ENCODE measurements at places on chromosomes 12 and 14.

GRCh38 chr14:54760866-54761575 is 141.6 kb downstream of the GCH1 start:
- no peak for DNase-seq

DNA sequence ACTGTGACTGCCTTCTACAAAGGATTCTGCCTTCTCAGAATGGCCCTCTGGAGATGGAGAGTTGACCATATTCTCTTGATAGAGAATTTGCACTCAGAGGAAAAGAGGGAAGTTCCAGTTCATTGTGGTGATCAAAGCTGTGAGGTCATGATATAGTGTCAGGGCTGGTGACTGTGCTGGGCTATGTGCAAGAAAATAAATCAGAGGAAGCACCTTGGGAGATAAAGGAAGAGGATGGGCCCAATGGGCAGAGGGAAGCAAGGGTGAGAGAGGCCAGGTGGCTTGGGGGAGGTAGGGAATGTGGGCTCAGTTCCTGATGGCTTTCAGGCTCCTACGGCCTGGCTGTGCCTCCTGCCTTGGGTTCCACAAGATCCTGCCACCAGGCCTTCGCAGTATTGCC is 145.8 kb downstream of the SLC8A3 start:
- no peak for DNase-seq

DNA sequence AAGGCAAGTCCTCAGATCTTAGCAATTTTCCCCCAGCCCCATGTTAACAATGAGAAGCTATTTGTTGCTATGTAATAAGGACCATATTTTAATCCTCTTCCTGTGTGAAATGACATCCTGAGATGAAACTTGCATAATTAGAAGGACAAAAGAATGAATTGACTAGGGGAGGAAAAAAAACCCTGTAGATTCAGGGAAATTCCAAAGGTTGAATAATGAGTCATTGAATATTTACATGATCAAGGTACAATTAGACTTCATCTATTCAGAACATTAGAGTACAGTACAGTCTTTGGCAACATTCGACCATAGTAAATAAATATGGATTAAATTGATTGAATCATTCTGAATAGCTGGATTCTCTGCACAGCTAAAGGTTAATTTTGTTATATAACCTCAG is 9.4 kb downstream of the MYBPC1 start:
- peak; percentile 34 for DNase-seq

GRCh38 chr12:77687321-77687720 is 143.4 kb upstream of the NAV3 start:
- DNase-seq, result no peak

- no peak for DNase-seq
Observed at GRCh38 chr14:53954551-53955228, 1.9 kb downstream of the BMP4 start.

- no peak for DNase-seq
Observed at GRCh38 chr12:96047229-96048211, 12.1 kb upstream of the LTA4H start.

- no peak for DNase-seq
Observed at GRCh38 chr12:124015494-124016461, 42.8 kb downstream of the ZNF664 start.

GRCh38 chr12:53201177-53201541 is 5.9 kb downstream of the ITGB7 start:
- no peak for DNase-seq

- DNase-seq, result no peak
Observed at GRCh38 chr12:132807295-132808092, 21.2 kb downstream of the GOLGA3 start.

DNA sequence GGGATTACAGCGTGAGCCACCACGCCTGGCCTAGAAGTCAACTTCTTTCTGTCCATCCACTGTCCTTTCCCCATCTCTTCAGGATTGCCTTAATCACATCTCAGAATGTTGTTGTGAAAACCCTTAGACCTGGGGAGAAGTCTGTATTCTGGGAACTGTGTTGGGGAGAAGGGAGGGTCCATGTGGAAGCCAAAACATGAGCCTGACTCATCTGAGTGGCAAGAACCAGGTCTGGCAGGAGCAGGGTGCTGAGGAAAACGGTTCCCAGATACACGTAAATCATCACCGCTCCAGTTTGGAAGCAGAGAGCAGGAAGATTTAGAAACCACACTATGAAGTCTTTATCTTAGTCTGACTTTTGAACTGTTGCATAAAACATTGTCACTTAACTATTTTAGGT is 245.6 kb upstream of the RGS6 start:
- no peak for DNase-seq

DNA sequence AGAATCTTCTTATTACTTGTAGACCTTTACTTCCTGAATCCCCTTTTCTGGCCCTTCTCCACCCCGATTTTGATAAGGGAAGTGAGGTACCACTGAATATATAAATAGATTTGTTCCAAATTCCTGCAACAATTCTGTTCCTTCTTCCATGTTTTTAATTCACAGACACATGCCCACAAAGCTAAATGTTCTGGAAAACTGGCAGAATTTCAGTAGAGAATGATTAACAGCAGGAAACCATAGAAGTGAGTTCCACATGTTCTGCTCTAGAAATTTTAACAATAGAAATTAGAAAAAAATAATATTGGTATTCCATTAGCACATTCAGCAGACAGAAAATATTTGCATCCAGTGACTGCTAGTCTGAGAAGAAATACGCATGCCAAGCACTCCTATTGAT is 139.6 kb downstream of the SLC2A13 start:
- no peak for DNase-seq

DNA sequence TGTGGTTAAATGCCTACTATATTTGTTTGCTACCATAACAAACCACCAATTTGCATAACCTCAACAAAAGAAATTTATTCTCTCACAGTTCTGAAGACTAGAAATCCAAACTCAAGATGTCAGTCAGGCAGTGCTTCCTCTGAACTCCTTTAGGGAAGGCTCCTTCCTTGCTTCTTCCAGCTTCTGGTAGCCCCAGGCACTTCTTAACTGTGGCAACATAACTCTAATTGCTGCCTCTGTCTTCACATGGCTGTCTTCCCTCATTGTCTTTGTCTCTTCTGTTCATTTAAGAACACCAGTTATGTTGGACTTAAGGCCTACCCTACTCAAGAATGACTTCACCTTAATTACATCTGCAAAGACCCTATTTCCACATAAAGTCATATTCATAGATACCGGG is 206.9 kb downstream of the SYT1 start:
- DNase-seq, result no peak

- no peak for DNase-seq
Observed at GRCh38 chr12:39237004-39237403, 205.9 kb downstream of the KIF21A start.

- DNase-seq, result peak; percentile 93
Observed at GRCh38 chr12:121796855-121797751, 3.6 kb upstream of the RHOF start.

DNA sequence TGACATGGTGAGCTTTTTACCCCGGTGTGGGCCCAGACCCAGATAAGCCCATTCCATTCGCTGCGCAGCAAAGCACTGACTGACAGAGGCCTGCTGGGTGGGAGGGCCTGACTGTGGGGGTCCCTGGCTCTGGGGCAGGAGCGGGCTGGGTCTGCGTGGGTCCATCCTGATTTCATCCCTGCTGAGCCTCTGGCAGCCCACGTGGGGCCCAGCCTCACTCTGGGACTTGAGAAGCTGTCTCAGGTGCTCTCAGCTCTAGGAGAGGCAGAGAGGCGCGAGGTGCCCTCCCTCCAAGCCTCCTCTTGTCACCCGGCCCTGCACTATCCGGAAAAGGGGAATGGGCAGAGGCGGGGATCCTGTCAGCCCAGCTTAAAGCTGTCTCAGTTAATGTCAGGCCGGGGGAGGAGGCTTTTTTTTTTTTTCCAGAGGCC is 927 bp downstream of the ABCB9 start:
- no peak for DNase-seq

- DNase-seq, result peak; percentile 60
Observed at GRCh38 chr14:23062002-23062401, 4.7 kb upstream of the CDH24 start.

- no peak for DNase-seq
Observed at GRCh38 chr14:75650253-75651058, 10.2 kb downstream of the ERG28 start.

- no peak for DNase-seq
Observed at GRCh38 chr14:94560291-94560665, 964 bp upstream of the SERPINA4 start.

DNA sequence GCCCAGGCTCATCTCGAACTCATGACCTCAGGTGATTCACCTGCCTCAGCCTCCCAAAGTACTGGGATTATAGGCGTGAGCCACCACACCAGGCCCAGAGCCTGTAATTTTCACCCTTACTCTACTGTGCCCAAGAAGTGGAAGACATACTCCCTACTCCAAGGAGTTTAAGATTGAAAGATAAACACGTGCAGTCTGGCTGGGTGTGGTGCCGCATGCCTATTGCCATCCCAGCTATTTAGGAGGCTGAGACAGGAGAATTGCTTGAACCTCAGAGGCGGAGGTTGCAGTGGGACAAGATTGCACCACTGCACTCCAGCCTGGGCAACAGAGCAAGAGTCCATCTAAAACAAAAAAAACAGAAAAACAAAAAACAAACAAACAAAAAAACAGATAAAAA is 90.0 kb downstream of the NINJ2 start:
- no peak for DNase-seq

DNA sequence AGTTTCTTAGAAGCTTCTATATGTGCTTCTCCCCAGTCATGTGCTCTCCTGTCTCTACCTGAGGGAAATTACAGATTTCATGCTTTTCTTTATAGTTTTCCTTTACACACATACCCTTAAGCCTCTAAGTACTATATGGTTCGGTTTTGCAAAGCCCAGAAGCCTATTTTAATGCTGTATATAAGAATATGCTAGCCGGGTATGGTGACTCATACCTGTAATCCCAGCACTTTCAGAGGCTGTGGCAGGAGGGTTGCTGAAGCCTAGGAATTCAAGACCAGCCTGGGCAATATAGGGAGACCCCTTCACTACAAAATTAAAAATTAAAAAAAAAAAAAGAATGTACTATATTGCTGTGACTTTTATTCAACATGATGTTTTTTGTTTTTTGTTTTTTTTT is 15.4 kb downstream of the DGLUCY start:
- no peak for DNase-seq

DNA sequence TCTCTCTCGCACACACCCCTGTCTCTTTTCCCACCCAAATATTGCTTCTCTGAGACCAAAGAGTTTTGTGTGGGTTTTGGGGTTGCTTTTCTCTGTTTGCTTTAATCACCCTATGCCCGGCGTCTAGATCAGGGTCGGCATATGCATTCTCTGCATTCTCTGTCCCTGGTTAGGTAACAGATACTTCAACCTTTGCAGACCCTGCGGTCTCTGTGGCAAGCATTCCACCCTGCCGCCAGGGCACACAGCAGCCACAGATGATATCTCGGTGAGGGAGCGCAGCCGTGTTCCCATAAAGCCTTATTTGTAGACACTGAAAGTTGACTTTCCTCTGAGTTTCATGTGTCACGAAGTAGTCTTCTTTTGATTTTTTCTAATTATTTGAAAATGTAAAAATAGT is 110.4 kb upstream of the FZD10 start:
- peak; percentile 83 for DNase-seq

GRCh38 chr12:49959685-49960473 is 1.8 kb upstream of the AQP5 start:
- peak; percentile 85 for DNase-seq
